H54 (cell line): ENCODE measurements at places on chromosomes 7 and 10.

DNA sequence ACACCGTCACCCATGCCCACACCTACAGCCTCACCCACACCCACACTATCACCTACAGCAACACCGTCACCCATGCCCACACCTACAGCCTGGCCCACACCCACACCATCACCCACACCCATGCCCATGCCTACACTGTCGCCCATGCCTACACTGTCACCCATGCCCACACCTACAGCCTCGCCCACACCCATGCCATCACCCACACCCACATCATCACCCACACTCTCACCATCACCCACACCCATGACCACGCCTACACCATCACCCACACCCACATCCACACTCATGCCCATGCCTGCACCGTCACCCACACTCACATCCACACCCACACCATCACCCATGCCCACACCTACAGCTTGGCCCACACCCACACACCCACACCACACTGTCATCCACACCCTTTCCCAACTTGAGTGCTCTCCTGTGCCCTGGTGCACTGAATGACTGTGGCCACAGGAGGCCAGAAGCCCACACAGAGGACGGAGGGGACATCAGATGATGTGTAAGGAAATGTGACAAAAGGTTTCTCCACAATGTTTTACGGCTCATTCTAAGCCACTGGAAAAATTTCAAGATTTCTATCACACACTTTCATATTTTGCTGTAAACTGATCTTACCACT is 153.3 kb downstream of the WDR37 start:
- DNase-seq = no peak

DNA sequence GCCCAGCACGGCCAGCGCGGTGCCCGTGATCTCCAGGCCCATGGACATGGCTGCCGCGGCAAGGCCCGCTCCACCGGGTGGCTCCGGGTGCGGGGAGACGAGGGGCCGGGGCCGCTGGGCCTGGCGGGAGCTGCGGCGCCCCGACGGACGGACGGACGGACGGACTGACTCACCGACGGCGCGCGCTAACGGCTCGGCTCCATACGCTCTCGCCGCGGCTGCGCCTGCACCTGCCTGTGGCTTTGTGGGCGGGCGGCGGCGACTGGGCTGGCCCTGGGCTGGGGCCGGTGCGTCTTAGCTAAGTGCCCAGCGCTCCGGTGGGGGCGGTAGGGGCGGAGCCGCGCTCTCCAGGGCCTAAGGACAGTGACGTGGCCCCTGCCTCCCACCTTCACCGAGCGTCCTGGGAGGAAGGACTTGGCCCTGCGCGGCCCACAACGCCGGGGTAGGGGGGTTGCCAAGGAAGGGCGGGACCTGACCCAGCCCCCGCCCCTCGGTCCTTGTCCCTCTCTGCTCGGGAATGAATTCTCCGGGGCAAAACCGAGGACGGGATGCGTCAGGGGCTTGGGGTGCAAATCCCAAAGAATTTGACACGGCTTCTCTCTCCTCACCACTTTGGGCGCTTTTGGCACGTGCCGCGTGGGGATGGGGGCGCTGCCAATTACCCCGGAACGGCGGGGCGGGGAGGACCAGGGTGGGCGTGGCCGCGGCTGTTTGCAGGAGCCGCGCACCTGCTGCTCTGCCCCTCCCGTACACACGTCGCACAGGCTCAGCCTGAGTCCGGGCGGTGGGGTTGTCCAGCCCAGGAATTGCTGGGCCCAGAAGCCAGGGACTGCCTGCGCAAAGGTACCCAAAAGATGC is at the start of gene CLDN3:
Gene CLDN3, minus strand, starts transcription at position 269 of the 858 bp plus-strand sequence. Its CDS starts 221 bp downstream, at position 48.
- DNase-seq = no peak

DNA sequence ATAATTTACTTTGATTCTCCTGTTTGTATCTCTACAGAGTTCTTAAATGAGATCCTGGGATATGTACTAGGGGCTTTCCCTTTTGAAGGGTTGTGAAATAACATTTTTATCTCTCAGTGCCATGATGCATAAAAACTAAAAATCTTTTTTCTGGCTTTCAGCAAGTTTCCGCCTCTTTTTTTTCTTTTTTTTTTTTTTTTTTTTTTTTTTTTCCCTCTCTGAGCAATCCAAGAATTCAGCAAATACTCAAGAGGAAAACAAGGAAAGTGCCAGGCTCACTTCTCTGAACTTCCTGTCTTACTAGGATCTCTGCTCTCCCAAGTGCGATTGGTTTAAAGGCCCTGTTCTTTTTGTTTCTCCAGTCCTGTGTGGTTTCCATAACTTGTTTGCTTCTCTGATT is 79.9 kb downstream of the HYCC1 start:
- DNase-seq = no peak

DNA sequence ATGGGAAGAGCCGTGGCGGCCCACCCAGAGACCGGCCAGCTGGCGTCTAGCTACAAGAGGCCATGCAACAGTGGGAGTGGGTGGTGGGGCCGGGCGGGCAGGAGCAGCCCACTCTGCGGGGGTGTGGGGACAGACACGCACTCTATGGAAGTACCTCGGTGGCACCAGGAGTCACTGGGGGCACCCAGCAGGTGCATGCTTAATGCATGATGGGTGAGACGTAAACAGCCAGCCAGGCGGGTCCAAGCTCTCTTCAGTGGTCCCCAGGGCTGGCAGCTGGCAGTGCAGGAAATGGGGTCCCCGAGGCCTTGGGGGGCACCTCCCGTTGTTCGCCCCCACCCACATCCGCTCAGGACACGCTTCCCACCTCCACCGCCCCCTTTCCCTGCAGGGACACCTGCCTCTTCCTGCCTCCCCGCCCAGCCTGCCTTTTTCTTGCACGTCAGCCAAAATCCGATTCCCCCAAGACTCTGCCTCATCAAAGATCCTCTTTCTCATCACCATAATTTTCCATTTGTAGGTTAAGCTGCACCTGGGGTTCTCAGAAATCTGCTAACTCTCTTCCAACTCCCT is 22.6 kb upstream of the PSMG3 start:
- DNase-seq = no peak

GRCh38 chr10:11901454-11901832 is 78.3 kb downstream of the PROSER2 start:
- no peak for DNase-seq

GRCh38 chr10:45058580-45058979 is 57.9 kb downstream of the ZNF22 start:
- DNase-seq = no peak

- no peak for DNase-seq
Observed at GRCh38 chr7:8638076-8638475, 204.7 kb downstream of the NXPH1 start.

GRCh38 chr7:131241386-131241785 is 86.3 kb upstream of the MKLN1 start:
- DNase-seq = no peak

DNA sequence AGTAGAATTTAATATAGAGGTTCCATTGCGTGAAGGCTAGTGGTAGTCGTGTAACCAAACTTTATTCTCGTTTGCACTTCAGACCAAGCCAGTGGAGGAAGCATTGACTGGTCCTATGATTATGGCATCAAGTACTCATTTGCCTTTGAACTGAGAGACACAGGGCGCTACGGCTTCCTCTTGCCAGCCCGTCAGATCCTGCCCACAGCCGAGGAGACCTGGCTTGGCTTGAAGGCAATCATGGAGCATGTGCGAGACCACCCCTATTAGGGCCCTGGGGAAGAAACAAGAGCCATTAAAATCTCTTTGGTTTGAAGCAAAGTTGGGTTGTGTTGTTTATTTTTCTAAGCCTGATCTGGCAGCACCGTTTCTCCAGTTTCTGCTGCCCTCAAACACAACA is 3.5 kb upstream of the CPA4 start:
- DNase-seq = no peak

- no peak for DNase-seq
Observed at GRCh38 chr7:65955718-65956117, 26.3 kb downstream of the GUSB start.

DNA sequence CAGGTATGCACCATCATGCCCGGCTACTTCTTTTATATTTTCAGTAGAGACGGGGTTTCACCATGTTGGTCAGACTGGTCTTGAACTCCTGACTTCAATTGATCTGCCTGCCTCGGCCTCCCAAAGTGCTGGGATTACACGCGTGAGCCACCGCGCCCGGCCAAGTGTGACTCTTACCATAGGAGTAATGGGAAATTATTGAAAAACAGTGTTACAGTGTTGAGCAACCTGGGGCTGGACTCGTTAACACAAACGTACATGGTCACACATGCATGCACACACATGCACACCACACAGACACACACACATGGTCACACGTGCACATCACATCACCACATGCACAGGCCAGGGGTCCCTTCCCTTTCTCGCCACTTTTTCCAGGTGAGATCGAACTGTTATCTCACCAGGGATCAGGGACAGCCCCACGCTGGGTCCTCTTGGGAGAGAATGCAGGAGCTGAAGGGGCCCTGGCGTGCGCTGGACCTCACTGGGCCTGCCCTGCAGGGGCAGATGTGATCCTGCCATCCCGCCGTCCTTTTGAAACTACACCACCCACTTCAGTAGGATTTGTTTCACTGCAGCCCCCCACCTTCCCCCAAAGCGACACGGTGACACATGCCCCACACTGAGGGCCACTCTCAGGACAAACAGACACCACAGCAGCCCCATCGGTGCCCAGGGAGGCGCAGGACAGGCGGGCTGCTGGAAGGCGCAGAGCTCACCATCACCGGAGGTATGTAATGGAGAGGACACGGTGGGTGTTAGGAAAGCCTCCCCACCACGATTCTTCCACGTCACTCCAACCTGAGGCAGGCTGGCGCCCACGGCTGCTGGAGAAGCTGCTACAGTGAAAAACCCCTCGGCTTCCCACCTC is 10.2 kb downstream of the RADIL start:
- DNase-seq = no peak

GRCh38 chr7:112185005-112185834 is 21.0 kb downstream of the DOCK4 start:
- DNase-seq = no peak

DNA sequence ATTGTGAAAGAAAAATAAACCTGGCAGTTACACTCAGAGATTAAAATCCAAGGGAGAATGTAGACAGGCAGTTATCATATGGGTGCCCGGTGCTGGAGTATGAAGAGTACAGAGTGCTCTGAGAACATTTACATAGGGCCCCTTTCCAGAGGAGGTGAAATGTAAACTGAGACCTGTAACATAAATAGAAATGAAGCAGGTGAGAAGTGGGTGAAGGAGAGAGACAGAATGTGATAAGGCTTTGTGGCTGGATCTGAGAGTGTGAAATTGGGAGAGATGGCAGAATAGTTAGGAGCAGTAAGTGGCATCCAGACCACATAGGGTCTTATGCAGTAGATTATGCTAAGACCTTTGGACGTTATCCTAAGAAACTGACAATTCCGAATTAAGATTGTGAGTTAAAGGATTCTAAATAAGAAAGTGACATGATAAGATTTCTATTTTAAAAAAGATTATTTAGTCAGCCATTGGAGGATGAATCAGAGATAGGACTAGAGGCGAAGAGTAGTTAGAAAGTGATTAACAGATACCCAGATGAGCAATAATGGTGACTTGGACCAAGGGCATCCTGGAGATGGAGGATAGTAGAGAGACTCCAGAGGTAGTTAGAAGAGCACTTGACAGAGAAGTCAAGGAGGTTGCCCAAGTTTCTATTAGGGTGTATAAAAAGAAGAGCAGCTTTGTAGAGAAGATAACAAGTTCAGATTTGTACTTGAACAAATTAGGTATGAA is 36.7 kb downstream of the DNAH11 start:
- no peak for DNase-seq

DNA sequence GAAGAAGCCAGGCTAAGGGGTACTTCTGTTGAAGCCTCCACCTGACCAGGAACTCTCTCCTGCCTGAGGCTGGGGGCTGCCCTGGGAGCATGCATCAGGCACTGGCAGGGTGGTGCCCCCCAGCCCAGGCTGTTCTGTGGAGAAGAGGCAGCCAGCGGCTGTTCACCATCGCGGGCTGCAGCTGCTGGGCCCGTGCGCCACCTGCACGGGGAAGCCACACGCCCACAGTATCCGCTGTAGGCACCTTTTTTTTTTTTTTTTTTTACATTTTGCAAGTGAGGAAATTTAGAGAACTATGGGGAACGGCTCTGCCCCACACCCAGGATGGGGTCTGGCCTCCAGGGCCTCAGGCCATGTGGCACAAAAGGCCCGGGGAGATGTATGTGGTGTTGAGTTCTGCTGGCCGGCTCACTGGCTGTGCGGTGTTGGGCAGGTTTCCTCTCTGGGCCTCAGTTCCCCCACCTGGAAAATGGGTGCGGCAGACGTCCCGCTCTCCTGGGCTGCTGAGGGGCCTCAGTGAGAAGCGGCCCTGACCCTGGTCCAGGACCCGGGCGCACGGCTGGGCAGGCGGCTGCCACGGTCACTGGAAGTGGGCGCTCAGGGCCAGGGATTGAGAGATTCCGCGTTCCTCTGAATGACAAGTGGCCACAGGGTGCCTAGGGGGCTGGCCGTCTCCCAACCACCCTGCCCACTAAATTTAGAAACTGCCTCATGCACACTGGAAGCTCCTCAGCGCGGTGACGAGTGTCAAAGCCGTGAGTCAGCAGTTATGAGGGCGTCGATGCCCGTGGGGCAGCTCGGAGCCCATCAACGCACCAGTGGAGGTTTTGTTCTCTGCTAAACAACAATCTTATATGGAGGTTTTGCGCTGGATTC is 8.8 kb upstream of the INTS1 start:
- peak; percentile 98 for DNase-seq

GRCh38 chr7:106070201-106070551 is 41.9 kb downstream of the SYPL1 start:
- DNase-seq = no peak

- DNase-seq = no peak
Observed at GRCh38 chr10:49385939-49386922, 9.7 kb downstream of the DRGX start.

GRCh38 chr7:50197549-50197948 is 104.5 kb upstream of the ZPBP start:
- DNase-seq = no peak

DNA sequence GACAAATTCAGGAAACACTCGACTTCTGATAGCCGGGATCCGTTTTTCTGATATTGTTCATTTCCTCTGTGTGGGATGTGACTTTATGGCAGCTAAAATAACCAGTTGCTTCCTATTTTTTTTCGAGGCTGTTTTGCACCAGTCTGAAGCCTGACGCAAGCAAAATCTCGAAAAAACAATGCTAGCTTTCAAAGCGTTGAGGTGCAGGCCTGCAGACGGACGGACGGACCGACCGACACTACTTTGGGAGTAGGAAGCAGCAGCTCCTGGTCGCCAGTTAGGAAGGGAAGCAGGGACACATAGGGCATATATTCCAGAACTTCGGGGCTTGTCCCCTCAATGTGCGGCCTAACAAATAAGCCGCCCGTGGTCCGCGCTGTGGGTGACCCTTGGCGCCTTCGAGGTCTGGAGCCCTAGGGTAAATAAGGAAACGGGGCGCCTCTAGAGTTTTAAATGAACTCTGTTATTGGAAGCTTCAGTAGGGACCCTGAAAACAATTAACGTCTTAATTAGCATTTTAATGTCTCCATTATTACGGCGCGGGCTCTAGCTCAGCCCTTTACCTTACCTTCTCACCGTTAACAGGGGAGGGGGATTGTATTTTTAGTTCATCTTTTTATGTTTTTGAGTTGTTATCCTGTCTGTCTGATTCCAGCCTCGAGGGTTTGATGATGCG is 1.3 kb downstream of the HHEX start:
- DNase-seq = no peak
